A549 treated with ZK216348 at 1 μM for 4 hours (cell line): ENCODE measurements at places on chromosomes 11 and 22. TPM values are rescaled to one million over a fixed set of nuclear protein-coding genes. Genes with fewer than 3 reads are reported as not detected.

TLCD5 gene
- total RNA-seq = 4.6 to 8.1 TPM (median 7.7 TPM) in 5 replicates

FADS3 gene
- total RNA-seq = 42.9 to 73.0 TPM (median 68.0 TPM) in 5 replicates

FGF19 gene
- total RNA-seq = 0.09 to 0.14 TPM (median 0.10 TPM) in 4 of 5 replicates, not detected in the other

OR8D4 gene
- total RNA-seq = not detected in 5 replicates

SOX6 gene
- total RNA-seq = not detected in 5 replicates

CALCA gene
- 0.22 to 0.35 TPM in 2 of 5 replicates, not detected in the others for total RNA-seq

LTO1 gene
- 28.7 to 38.5 TPM (median 32.2 TPM) in 5 replicates for total RNA-seq

TSGA10IP gene
- not detected in 5 replicates for total RNA-seq

CEP126 gene
- total RNA-seq = 2.8 to 3.8 TPM (median 3.4 TPM) in 5 replicates

MAML2 gene
- 2.1 to 3.8 TPM (median 3.4 TPM) in 5 replicates for total RNA-seq

KCNK4 gene
- total RNA-seq = 0.12 to 0.21 TPM (median 0.20 TPM) in 3 of 5 replicates, not detected in the others

SEPTIN5 gene
- 6.9 to 10.4 TPM (median 8.8 TPM) in 5 replicates for total RNA-seq

HYOU1 gene
- total RNA-seq = 34.1 to 54.5 TPM (median 50.5 TPM) in 5 replicates

UPK3A gene
- not detected in 5 replicates for total RNA-seq

OR52I1 gene
- total RNA-seq = not detected in 5 replicates

PACSIN3 gene
- 22.2 to 35.1 TPM (median 32.1 TPM) in 5 replicates for total RNA-seq

OR2AT4 gene
- total RNA-seq = not detected in 5 replicates

SCGB1C1 gene
- not detected in 5 replicates for total RNA-seq

CD44 gene
- 627 to 758 TPM (median 662 TPM) in 5 replicates for total RNA-seq

UBQLN3 gene
- not detected in 5 replicates for total RNA-seq

SLCO2B1 gene
- total RNA-seq = 3.3 to 5.1 TPM (median 4.2 TPM) in 5 replicates

OR52N4 gene
- total RNA-seq = not detected in 5 replicates

OR5M3 gene
- not detected in 5 replicates for total RNA-seq

UPK2 gene
- 0.37 to 1.5 TPM (median 0.67 TPM) in 5 replicates for total RNA-seq

CHADL gene
- not detected in 5 replicates for total RNA-seq

GGTLC3 gene
- not detected in 5 replicates for total RNA-seq

MEI1 gene
- total RNA-seq = 0.21 TPM in 1 of 5 replicates, not detected in the others

PGA3 gene
- total RNA-seq = not detected in 5 replicates

KCNJ11 gene
- 0.90 to 2.0 TPM (median 1.4 TPM) in 5 replicates for total RNA-seq

APLNR gene
- not detected in 5 replicates for total RNA-seq

TCN2 gene
- total RNA-seq = 3.1 to 6.1 TPM (median 4.7 TPM) in 5 replicates

TYR gene
- total RNA-seq = not detected in 5 replicates

SLC5A12 gene
- not detected in 5 replicates for total RNA-seq

DEPDC7 gene
- total RNA-seq = 4.6 to 9.1 TPM (median 7.3 TPM) in 5 replicates

MS4A3 gene
- total RNA-seq = not detected in 5 replicates

ME3 gene
- 14.6 to 21.3 TPM (median 19.0 TPM) in 5 replicates for total RNA-seq

GALNT18 gene
- 18.4 to 28.2 TPM (median 23.4 TPM) in 5 replicates for total RNA-seq

FAT3 gene
- total RNA-seq = 0.27 to 0.67 TPM (median 0.49 TPM) in 5 replicates

ASCL2 gene
- not detected in 5 replicates for total RNA-seq

CALCB gene
- total RNA-seq = 0.13 TPM in 1 of 5 replicates, not detected in the others

HTR3B gene
- total RNA-seq = not detected in 5 replicates

PTPRCAP gene
- total RNA-seq = 0.22 to 0.62 TPM in 2 of 5 replicates, not detected in the others

MIOX gene
- not detected in 5 replicates for total RNA-seq

SYNGR1 gene
- 6.1 to 13.5 TPM (median 11.4 TPM) in 5 replicates for total RNA-seq

GLB1L2 gene
- total RNA-seq = 1.6 to 2.3 TPM (median 2.0 TPM) in 5 replicates

CDC42BPG gene
- 0.83 to 2.2 TPM (median 1.7 TPM) in 5 replicates for total RNA-seq

TMEM132A gene
- total RNA-seq = 78.7 to 153 TPM (median 149 TPM) in 5 replicates

TAGLN gene
- 64.2 to 153 TPM (median 100 TPM) in 5 replicates for total RNA-seq

WT1 gene
- total RNA-seq = 5.0 to 6.4 TPM (median 6.0 TPM) in 5 replicates

TSSK2 gene
- not detected in 5 replicates for total RNA-seq

PRODH gene
- 0.38 to 1.6 TPM (median 1.4 TPM) in 5 replicates for total RNA-seq
